ENCODE measurements at places on chromosomes 11 and 22.

DNA sequence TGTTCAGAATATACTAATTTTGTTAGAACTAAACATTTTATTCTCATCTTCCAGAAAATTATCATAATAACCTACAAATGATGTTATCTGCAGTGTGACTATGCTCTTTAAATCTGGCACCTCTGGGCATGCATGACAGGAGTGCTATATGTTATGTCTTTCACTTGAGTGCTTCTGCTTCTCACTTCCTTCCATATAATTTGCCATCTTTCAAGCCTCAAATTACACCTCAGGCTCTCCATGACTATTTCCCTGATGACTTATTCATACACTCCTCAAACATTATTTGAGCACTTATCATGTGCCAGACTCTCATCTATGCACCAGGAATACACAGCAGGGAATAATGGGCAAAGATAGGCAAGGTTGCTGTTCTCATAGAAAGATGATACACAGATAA lies 219.3 kb upstream of the POU2AF2 start:
- DNase-seq: no peak

- no peak for DNase-seq
Measured at GRCh38 chr11:28491431-28491830, 383.2 kb downstream of the METTL15 start.

DNA sequence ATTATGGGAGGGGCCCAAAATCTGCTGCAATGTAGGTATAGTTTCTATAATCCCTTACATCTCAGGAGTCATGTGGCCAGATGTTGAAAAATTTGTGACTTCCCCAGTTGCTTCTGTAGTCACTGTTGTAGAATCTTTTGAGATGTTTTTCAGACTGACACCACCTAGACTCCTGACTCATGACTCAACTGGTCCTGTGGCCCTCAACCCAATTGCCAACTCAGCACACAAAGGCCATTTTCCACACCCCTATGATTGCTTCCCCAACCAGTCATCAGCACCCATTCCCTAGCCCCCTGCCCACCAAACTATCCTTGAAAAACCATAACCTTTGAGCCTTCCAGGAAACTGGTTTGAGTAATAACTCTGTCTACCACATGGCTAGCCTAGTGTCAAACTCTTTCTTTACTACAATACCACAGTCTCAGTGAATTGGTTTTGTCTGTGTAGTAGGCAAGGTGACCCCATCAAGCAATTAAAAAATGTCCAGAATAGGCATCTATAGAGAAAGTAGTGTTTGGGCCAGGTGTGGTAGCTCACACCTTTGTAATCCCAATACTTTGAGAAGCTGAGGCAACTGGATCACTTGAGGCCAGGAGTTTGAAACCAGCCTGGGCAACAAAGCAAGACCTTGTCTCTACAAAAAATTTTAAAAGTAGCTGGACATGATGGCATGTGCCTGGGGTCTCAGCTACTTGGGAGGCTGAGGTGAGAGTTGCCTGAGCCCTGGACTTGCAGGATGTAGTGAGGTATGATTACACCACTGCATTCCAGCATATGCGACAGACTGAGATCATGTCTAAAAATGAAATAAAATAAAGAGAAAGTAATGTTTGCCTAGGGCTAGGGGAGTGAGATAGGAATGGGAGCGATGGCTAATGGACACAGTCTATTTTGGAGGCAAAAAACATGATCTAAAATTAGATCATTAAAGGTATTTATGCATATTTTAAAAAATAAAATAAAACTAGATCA lies 24.1 kb upstream of the FEZ1 start:
- no peak for DNase-seq

- DNase-seq: no peak
Measured at GRCh38 chr22:46625113-46625842, 5.1 kb downstream of the GRAMD4 start.
